NCI-H187 treated with DMSO at 0.1 percent for 48 hours (cell line): ENCODE measurements at places on chromosomes 5 and 9.

GRCh38 chr5:104456122-104456521, 893.5 kb upstream of the NUDT12 start:
- DNase-seq: peak; percentile 82

DNA sequence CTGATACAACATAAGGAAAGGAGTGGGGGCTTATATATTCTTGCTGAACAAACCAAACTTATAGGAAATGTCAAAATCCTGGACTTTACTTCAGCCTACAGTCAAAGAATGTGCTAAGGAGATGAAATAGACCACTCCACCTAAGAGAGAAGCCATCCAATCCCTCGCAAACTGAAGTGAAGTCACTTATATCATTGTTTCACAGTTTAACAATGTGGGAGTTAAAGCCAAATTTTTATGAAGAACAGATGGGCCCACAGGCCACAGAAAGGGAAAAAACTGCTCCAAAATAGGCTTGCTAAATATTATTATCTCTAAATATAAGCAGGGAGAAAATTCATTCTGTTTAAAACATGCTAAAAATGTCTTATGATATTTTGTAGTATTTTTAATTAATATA, 233.3 kb downstream of the GAS1 start:
- DNase-seq: no peak

DNA sequence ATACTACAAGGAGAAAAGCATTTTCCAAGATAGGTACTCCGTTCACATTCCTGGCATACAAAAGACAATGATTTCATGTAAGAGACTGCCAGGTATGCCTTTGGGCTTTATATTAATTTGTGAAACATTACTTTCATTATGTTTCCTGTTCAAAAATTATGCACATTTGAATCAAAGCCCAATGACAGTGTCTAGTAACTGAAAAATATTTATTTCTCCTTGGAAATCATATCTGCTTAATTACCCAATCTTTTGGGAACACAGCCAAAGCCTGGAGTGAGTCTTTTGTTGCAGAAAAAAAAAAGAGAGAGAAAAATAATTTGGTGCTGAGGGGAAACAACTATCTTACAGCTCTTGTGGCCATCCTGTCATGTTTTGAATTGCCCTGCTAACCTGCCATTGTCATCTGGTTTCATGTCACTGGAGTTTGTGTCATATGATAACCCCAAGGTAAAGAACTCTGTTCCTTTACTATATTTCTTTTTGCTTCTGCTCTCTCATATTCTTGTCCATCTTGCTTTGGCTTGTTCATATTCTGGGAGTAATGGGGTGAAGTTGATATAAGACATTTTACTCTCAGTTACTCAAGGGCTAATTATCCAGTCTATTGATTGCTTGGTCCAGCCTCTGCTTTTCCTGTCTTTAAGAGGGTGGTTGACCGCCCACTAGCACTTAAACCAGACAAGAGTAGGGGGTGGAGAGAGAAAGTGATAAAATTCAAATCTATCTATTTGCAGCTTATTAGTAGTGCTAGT, 238.3 kb upstream of the NUDT12 start:
- no peak for DNase-seq

GRCh38 chr5:12277504-12278192, 373.4 kb upstream of the CTNND2 start:
- no peak for DNase-seq

DNA sequence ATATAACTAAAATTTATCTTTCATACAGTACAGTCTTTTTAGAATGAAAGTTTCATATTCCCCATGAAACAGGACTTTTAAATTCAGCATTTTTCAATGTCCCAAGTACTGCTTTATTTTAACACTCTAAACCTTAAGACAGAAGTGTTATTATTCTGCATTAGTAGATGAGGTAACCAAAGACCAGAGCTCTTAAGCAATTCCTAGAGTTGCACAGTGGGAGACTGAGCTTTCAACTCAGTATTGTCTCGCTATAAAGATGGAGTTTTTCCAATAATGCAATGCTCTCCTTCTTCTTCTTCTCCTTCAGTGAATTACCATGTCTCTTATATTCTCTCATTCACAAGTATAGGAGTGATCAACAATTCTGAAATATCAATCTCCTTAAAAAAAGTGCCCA, 479.7 kb downstream of the CETN3 start:
- DNase-seq: no peak

DNA sequence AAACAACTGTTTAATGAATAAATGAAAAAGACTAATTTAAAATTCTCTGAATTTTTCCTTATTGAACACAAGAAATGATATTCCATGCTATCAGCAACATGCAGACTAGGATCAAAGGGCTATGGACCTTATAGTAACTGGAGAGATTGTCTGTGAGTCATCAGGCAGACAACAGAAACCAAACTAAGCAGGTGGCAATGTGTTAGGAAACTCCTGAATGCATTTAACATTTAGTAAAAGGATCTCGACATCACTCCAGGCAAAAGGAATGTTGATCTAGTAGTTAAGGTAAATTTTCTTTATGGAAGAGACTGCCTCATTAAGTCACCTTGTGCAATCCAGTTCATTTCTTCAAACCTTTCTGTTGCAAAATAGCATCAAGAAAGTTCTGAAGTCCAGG, 58.4 kb downstream of the ARL15 start:
- no peak for DNase-seq

- no peak for DNase-seq
Observed at GRCh38 chr5:13934921-13935320, 9.6 kb downstream of the DNAH5 start.

- DNase-seq: no peak
Observed at GRCh38 chr9:122402874-122403273, 32.0 kb downstream of the PTGS1 start.

GRCh38 chr5:143182901-143183820, 220.3 kb downstream of the NR3C1 start:
- no peak for DNase-seq

DNA sequence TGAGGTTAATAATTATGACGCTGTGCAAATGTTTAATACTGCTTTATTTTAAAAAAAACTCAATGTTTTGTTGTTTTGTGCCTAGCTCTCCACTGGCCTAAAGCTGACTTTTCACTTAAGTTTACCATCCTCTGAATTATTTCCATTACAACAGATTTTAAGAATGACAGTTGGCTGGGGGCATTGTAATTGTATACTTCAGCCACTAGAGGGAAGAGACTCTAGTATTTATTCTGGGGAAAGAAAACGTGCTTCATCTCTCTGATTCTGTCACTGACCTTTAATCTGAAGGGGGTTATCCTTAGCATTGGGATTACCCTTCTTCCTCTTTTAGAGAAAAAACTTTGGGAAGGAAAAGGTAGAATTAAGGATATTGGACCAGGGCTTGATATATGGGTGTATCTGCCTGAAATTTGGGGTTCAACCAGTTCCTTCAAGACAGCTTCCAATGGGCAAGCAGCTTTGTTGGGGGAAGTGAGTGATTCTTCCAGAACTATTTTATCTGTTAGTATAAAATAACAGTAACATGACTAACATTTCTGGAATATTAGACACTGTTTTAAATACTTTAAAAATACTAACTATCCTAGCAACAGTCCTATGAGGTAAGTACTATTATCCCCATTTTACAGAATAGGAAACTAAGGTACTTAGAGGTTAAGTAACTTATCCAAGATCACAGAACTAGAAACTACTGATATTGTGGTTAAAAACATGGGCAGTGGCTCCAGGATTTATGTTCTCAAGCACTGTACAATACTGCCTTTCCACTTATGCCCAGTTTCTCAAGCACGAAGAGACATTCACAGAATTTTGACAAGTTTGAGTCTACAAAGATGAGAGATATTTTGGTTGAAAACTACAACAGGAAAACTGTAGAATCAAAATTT, 208.4 kb downstream of the CD180 start:
- DNase-seq: peak; percentile 22

DNA sequence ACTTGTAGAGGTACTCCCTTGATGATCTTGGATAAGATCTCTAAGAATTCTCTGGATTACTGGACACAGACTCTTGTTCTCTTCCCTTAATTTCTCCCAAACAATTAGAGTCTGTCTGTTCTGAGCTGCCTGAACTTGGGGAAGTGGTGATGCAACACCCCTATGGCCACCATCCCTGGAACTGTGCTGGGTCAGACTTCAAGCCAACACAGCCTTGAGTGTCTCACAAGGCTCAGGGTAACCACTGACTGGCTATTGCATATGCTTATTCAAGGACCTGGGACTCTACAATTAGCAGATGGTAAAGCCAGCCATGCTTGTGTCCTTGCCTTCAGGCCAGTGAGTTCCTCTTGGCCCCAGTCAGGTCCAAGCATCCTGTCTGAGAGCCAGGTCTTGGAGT, 504.5 kb downstream of the MAN2A1 start:
- no peak for DNase-seq

- no peak for DNase-seq
Observed at GRCh38 chr9:35760651-35761050, 6.6 kb upstream of the MSMP start.

DNA sequence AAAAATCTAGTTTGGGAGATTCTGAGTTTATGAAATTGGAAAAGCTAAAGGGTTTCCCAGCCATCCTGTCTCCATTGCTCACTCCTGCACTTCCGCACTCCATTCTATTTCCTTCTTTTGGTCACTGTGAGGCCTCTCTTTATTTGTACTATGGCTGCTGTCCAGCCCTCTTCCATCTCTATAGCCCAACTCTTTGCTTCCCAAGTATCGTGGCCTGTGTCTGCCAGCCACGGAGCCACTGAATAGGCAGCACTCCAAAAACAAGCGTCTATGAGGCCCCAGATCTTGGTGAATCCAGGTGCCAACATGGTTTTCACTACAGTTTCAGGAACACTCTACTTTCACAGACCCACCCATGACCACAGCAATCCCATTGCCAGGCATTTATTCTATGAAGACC, 37.2 kb downstream of the GRAMD2B start:
- DNase-seq: no peak

DNA sequence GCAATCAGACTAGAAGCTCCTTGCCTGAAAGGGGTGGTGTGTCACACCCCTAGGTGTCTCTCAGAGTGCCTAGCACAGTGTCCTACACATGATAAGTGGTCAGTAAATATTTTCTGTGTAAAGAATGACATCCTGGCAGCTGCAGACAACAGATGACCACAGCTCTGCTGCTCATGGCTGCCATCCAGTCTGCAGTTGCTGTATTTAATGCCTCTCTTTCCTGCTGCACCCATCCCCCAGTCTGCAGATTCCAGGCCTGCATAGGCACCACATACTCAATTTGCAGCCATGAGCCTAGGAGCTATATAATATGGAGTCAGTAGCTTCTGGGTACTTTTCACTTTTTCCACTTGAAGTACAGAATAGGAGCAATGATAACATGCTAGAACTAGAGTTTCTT, 94.9 kb upstream of the NR4A3 start:
- no peak for DNase-seq

DNA sequence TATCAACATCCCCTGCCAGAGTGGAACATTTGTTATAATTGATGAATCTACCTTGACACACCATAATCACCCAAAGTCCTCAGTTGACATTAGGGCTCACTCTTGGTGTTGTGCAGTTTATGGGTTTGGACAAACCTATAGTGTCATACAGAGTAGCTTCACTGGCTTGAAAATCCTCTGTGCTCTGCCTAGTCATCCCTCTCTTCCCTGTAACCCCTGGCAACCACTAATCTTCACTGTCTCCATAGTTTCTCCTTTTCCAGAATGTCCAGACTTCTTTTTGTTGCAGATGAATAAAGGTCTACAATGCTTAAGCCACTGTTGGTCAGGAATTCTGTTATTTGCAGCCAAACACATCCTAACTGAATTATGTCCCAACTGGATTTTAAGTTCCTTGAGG, 22.5 kb upstream of the SUB1 start:
- no peak for DNase-seq

DNA sequence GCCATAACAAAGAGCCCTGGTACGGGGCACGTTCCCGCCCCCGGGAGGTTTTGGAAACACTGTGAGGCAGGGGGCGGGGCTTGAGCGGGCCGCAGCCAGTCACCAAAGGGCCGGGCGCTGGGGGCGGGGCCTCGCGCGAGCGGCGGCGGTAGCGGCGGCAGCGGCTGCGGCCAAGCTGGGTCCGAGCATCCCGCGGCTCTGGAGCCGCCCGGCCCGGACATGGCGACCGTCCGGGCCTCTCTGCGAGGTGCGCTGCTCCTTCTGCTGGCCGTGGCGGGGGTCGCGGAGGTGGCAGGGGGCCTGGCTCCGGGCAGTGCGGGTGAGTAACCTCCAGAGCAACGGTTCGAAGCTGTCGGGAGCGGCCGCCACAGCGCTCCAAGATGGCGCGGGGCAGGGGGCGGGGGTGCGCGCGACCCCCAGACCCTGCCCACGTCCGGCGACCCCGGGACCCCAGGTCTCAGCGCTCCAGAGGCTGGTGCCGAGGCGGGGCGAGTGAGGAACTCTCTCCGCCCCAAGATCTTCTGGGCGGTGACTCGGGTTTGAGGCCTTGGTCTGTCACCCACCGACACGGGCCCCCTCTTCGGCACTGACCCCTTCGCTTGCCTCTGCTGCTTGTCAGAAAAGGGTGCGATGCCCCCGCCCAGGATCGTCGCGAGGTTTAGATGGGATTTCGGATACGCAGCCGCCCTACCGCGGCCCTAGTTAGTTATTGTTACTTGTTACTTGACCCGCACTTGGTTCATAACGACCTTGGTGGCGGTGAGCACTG, at the start of gene RECK:
Gene RECK, plus strand, starts transcription at position 134 of the 769 bp plus-strand sequence. Its CDS starts 86 bp downstream, at position 220.
- no peak for DNase-seq

DNA sequence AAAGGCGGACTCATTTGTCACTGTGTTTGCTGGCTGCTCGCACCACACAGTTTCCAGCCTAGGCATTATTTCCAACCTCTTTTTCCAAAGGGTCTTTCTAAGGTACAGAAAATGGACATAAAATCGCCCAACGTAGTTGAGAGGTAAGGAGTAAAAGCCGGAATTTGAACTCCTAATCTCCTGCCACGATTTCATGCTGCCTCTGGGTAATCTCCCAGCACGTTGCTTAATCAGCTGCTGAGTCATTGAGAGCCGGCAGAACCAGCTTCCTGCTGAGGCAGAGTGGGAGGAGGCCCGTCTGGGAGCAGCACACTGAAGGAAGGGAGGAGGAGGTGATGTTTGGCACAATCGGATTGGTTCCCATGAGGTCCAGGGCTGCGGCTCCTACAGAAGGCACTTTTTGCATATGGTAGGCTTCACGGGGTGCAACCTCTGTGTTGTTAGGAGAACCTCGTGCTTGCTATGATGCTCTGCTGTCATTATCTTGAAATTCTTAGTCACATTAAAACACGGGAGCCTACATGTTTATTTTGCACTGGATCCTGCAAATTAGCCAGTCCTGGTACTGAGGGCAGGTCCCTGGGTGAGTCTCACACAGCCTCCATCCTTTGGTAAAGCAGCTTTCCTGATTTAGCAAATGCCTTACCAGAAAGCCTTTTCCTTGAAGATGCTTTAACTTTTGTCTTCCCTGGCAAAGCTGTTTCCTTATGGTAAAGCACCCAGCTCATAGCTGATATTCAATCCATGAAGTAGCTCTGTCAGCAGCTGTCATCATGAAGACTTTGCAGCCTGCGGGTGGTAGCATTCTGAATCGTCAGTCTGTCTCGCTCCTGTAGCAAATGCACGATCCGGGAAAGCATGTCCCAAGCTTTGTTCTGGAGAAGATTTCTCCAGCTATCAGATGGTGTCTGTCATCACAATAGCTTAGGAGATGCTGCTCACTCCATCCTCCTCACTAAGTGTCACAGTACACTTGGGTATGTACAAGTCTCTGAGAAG, 191.6 kb upstream of the MSX2 start:
- DNase-seq: peak; percentile 38

- DNase-seq: no peak
Observed at GRCh38 chr5:119631660-119632059, 2.3 kb downstream of the FAM170A start.
